ENCODE measurements at places on chromosomes 2 and 18. TPM values are rescaled to one million over a fixed set of nuclear protein-coding genes. Genes with fewer than 3 reads are reported as not detected.

Gene DUSP2
- 8.5 TPM for polyA plus RNA-seq

Gene PRKAG3
- 0.23 TPM for polyA plus RNA-seq

Gene ANKRD30B
- polyA plus RNA-seq: 2.2 TPM

Gene DRC1
- 6.9 TPM for polyA plus RNA-seq

Gene C2orf78
- polyA plus RNA-seq: not detected

Gene ABHD1
- 2.9 TPM for polyA plus RNA-seq

Gene ENOSF1
- polyA plus RNA-seq: 42.0 TPM

Gene SNORC
- 10.8 TPM for polyA plus RNA-seq

Gene RNPEPL1
- polyA plus RNA-seq: 38.3 TPM

Gene GPR45
- polyA plus RNA-seq: 3.6 TPM

Gene BOLL
- polyA plus RNA-seq: not detected

Gene UCN
- 4.0 TPM for polyA plus RNA-seq

Gene NCKAP1
- 161 TPM for polyA plus RNA-seq

Gene ALPP
- polyA plus RNA-seq: 0.10 TPM

Gene LDLRAD4
- polyA plus RNA-seq: 26.7 TPM

Gene CD28
- 1.0 TPM for polyA plus RNA-seq

Gene NT5C1B
- polyA plus RNA-seq: 0.27 TPM

Gene ABCG8
- polyA plus RNA-seq: 1.7 TPM

Gene DTNB
- polyA plus RNA-seq: 50.8 TPM

Gene LIMS3
- 1.6 TPM for polyA plus RNA-seq

Gene GIGYF2
- polyA plus RNA-seq: 49.5 TPM

Gene LYPD1
- polyA plus RNA-seq: 133 TPM

Gene SLC9A4
- 0.12 TPM for polyA plus RNA-seq

Gene TDRD15
- 0.48 TPM for polyA plus RNA-seq

Gene IL1RL2
- polyA plus RNA-seq: 1.5 TPM

Gene UGT1A8
- polyA plus RNA-seq: not detected

Gene B3GNT7
- polyA plus RNA-seq: 12.4 TPM

Gene GALNT3
- polyA plus RNA-seq: 12.4 TPM

Gene TTR
- polyA plus RNA-seq: 0.27 TPM

Gene WDR7
- polyA plus RNA-seq: 29.1 TPM

Gene ATP6V1B1
- 0.59 TPM for polyA plus RNA-seq

Gene ZBTB7C
- polyA plus RNA-seq: 10.1 TPM

Gene WDR75
- 42.3 TPM for polyA plus RNA-seq

Gene CNDP2
- 125 TPM for polyA plus RNA-seq

Gene EVX2
- 0.74 TPM for polyA plus RNA-seq

Gene SRD5A2
- polyA plus RNA-seq: 0.21 TPM

Gene RBFA
- 43.4 TPM for polyA plus RNA-seq

Gene UGT1A3
- not detected for polyA plus RNA-seq

Gene OTOS
- polyA plus RNA-seq: not detected

Gene UGT1A5
- not detected for polyA plus RNA-seq

Gene GALNT5
- 0.26 TPM for polyA plus RNA-seq

Gene HNMT
- 36.6 TPM for polyA plus RNA-seq

Gene GKN1
- polyA plus RNA-seq: not detected

Gene SLC4A1AP
- 35.5 TPM for polyA plus RNA-seq

Gene NCKAP5
- polyA plus RNA-seq: 17.7 TPM

Gene DSG1
- polyA plus RNA-seq: not detected

Gene C2orf66
- 3.0 TPM for polyA plus RNA-seq

Gene SH3RF3
- 10.4 TPM for polyA plus RNA-seq

Gene GRHL1
- polyA plus RNA-seq: 10.1 TPM

Gene NAGK
- polyA plus RNA-seq: 147 TPM

All from spinal cord (tissue), 10 donors.